Activated naive CD8-positive, alpha-beta T cell treated with anti-CD3 and anti-CD28 coated beads, Interleukin-2, amount 10 ng/mL, durations not matched to agents 7 days and 5 days (primary cell): ENCODE measurements at places on chromosomes 3 and 15. TPM values are rescaled to one million over a fixed set of nuclear protein-coding genes. Genes with fewer than 3 reads are reported as not detected.

CD47 gene
- 157 TPM for total RNA-seq

IQCF5 gene
- total RNA-seq: not detected

FHIT gene
- 3.7 TPM for total RNA-seq

SUMF1 gene
- 9.1 TPM for total RNA-seq

CHRNA5 gene
- 1.2 TPM for total RNA-seq

DNA sequence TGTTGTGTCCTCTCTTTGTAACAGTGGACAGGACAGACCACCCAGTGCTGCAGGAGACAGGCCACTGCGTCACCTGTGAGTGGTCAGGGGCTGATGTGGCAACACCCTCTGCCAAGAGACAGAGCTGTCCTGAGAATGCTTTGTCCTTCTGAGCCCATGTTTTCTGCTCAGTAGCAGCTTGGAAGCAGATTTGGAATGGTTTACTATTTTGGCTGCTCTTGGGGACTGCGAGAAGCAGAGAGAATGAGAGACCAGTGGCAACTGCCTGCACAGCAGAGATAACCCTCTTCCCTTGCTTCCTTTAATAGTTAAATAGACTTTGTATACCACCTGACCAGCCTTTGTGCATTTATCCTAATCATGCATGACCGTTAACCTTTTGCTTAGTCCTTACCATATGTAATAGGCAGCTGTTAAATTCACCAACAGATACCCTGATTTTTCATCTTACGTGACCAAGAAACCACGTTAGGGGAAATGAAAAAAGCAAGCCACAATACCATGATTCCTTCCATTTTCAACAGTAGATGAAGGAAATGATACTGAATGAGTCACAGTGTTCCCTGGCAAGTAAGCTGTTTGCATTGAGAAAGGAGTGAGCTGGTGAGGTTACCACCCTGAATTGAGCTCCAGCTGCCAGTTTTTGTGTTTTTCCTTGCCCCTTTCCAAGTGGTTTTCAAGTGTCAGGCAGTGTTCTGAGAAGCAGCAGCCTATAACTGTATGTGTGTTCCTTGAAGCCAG, 35.5 kb downstream of the B3GALNT1 start:
- DNase-seq: no peak
- H3K36me3 ChIP-seq: peaks cover 24% of the 10 kb centered on the region
- H3K27me3 ChIP-seq: no peaks in the 10 kb centered on the region

DNA sequence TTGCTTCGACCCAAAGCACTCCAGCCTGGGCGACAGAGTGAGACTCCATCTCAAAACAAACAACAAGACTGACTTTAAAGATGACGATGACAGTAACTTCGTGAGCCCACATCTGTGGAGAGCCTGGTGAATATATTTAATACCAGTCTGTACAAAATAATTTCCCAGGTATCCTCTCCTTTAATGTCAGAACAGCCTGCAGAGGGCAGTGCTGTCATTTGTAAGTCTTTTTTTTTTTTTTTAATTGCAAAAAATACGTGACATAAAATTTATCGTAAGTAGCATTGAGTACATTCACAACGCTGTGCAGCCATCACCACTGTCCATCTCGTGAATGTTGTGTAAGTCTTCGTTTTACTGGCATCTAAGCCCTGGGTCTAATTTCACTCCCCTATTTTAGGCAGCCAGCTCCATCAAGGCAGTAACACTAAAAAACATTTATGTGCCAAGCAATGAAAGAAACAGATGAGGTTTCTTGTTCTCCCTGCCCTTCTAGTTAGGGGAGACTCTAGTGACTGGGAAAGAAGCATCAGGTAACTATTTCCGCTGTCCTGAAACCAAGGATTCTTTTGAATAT, 1.4 kb downstream of the HTD2 start:
- H3K4me3 ChIP-seq: peak overlapping the region; percentile 97
- H3K27me3 ChIP-seq: peaks cover 8% of the 10 kb centered on the region
- H3K4me1 ChIP-seq: peaks cover 22% of the 10 kb centered on the region
- DNase-seq: no peak
- H3K36me3 ChIP-seq: peaks cover 17% of the 10 kb centered on the region
- peak overlapping the region; percentile 100 for H3K27ac ChIP-seq

- H3K4me3 ChIP-seq: no peak overlapping the region
- peaks cover 58% of the 10 kb centered on the region for H3K4me1 ChIP-seq
- H3K27me3 ChIP-seq: no peaks in the 10 kb centered on the region
- DNase-seq: no peak
- H3K27ac ChIP-seq: no peak overlapping the region
- H3K36me3 ChIP-seq: peaks cover 32% of the 10 kb centered on the region
Measured at GRCh38 chr3:31543375-31543774, 10.7 kb downstream of the STT3B start.

DNA sequence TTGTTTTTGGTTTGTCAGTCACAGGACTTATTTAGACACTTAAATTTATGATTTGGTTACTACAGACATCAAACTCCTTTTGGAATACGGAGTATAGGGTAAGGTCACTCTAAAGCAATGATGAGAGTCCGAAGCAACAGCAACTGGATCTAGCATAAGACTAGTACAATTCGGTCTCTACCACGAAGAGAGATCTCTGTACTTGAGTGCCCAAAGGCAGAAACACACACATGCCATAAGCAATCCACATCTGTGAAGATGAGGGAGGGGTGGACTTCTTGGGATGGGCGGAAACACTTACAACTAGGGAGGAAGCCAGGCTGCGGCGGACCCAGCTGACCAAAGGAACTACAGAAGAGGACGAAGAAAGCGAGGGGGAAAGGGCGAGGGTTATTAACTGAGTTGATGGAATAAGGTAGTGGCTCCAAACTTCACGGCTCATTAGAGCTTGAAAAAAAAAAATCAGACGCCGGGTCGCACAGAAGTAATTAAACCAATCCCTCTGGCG, 595 bp downstream of the DPH6 start:
- no peaks in the 10 kb centered on the region for H3K36me3 ChIP-seq
- no peak for DNase-seq
- peak overlapping the region; percentile 89 for H3K27ac ChIP-seq
- H3K4me3 ChIP-seq: peak overlapping the region; percentile 89

GRCh38 chr15:71328453-71328852, 213.2 kb downstream of the THSD4 start:
- no peak overlapping the region for H3K27ac ChIP-seq
- no peaks in the 10 kb centered on the region for H3K36me3 ChIP-seq
- no peaks in the 10 kb centered on the region for H3K4me1 ChIP-seq
- peaks cover 2% of the 10 kb centered on the region for H3K27me3 ChIP-seq
- DNase-seq: no peak

DNA sequence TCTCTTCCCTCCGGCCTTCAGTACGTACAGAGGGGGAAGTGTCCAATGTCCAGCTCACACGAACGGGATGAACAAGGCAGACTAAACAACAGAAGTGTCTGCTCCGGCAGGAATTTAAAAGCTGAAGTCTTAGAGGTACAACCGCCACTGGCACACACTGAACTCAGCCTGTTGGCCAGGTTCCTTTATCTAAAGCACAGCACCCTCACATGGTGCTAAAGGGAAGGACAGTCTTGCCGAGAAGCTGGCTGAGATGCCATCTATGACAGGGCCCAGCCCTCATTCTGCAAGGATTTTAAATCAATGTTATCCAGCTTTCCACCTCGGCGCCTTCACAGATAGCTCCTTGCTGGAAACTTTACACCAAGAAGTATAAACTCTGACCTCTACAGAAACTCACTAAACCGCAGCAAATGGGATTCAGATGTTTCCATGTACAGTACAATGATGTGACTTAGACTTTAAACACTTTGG, 2.8 kb downstream of the ADAMTS17 start:
- DNase-seq: peak; percentile 58
- no peaks in the 10 kb centered on the region for H3K36me3 ChIP-seq
- H3K4me1 ChIP-seq: peaks cover 35% of the 10 kb centered on the region
- H3K27me3 ChIP-seq: peaks cover 10% of the 10 kb centered on the region

- no peak for DNase-seq
- H3K4me3 ChIP-seq: peak overlapping the region; percentile 43
- H3K36me3 ChIP-seq: peaks cover 15% of the 10 kb centered on the region
- peaks cover 45% of the 10 kb centered on the region for H3K4me1 ChIP-seq
- peaks cover 1% of the 10 kb centered on the region for H3K27me3 ChIP-seq
Measured at GRCh38 chr3:177642804-177643125, 445.5 kb upstream of the TBL1XR1 start.

DNA sequence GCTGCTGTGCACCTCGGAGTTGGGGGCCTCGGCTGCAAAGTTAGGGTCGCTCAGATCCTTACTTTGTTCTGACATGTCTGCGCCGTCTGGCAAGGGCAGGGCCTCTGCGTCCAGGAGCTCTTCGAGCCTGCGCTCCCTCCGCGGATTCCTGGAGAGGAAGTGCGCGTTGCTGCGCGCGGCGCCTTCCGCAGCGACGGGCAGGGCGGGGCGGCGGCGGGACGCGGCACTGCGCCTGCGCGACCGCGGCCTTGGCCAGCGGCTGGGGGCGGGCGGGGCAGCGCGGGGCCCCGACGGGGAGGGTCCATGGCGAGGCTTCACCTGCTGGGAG, at the start of gene NDN:
NDN (minus strand) TSS at position 163 of the 328 bp plus-strand sequence; CDS start at position 75, 88 bp downstream.
- peak within 1 kb of the TSS; percentile 8 for H3K27ac ChIP-seq
- H3K4me1 ChIP-seq: no peaks in the 10 kb centered on the region
- peak; percentile 46 for DNase-seq
- H3K36me3 ChIP-seq: no peaks in the 10 kb centered on the region
